Ammon's horn (tissue), 1 donor: ENCODE measurements at places on chromosomes 1 and 21.

DNA sequence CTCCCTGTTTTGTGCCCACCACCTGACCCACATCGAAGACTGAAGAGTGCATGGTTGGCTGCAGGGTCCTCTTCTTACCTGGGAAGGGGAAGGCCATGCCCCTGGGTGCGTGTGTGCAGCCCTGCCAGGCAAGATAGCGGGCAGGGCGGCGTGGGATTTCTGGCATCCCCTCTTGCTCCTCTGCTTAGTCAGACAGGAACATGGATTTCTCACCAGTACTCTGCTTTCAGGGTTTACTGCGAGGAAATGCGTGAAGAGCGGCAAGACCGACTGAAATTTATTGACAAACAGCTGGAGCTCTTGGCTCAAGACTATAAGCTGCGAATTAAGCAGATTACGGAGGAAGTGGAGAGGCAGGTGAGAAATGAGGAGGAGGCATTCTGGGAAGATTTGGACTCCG lies 15.5 kb upstream of the MIIP start:
- DNase-seq = no peak

DNA sequence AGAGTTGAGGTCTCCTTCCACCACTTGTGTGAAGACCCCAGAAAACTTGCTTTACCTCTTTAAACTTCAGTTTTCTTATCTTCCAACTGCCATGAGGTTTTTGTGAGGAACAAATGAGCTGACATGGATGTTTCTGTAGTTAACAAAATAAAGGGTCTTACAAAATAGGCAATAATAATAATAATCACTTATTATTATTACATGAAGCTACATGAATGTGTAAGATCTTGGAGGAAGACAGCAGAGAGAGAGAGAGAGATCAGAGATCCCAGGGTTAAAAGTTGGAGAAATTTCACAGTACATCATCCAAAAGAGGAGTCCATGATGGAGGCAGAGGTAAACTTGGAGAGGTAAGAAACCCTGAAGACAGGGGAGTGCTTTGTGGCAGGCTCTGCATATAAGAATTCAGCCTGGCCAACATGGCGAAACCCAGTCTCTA lies 10.7 kb downstream of the RCC1 start:
- DNase-seq = no peak

GRCh38 chr1:91948501-91949355 lies 473 bp upstream of the BRDT start:
- DNase-seq = no peak

GRCh38 chr1:92126088-92126487 lies 45.9 kb downstream of the BTBD8 start:
- no peak for DNase-seq

DNA sequence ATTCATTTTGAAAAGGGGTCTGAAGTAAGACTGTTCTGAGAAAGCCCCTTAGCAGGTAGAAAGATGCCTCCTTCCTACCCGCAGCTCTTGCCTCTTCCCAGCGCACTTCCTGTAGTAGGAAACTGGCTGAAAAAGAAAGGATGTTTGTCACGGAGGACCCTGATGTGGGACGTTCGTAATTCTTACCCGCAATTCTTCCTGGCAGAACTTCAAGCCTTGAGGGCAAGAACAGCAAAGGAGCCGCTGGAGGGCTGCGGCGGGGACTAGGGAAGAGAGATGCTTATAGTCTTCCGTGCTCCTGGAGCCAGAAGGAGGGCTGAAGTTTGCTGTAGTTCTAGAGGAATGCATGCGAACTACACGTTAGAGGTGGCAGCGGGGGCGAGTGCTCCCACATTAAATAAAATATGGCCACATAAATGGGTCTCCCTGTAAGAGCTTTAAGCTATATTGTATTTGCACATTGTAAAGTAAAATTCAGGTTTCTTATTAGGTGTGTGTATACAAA lies 6.3 kb downstream of the C1orf53 start:
- DNase-seq = no peak

DNA sequence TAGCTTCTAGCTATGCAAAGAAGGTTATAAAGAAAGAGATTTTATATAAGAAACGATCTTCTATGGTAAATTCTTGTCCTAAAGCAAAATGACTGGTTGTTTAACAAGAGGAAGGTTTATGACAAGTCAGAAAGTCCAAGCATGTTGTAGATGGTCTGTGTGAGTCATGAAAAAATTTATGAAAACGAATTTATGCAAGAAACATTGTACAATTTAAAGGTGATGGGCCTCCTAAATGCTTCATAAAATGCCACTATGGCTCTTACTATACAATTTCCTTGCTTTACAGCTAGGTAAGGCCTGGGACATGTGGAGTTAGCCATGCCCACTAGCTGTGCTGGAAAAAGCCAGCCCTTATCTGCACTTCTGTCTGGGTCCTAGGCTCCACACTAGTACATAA lies 125.4 kb downstream of the PTGER3 start:
- no peak for DNase-seq

DNA sequence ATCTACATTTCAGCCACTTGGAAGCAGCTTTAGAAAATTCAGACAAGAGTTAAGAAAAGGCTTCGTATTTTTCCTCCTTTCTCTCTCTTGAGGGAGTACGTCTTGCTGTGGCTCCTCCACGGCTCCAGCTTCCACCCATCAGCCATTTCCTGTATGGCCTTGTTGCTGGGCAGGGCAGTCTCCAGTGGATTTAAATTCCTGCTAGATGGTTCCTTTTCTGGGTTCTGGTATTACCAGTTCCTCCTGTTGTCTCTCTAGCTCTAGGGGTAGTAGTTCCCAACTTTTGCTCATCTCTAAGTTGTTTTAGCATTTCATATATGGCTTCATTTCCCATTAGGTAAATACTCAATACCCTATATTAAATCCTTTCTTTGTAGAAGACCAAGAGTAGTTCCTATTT lies 1098.3 kb downstream of the ADGRL2 start:
- no peak for DNase-seq

GRCh38 chr1:153532181-153532580 lies 3.6 kb downstream of the S100A6 start:
- no peak for DNase-seq
